Activated naive CD8-positive, alpha-beta T cell treated with anti-CD3 and anti-CD28 coated beads, Interleukin-2, amount 10 ng/mL, durations not matched to agents 7 days and 5 days (primary cell): ENCODE measurements at places on chromosomes 3 and 15. TPM values are rescaled to one million over a fixed set of nuclear protein-coding genes. Genes with fewer than 3 reads are reported as not detected.
A peak's percentile ranks its signal among the peaks of the same experiment; 100 is the strongest.

- no peak for DNase-seq
- peaks cover 39% of the 10 kb centered on the region for H3K4me1 ChIP-seq
- peak overlapping the region; percentile 18 for H3K27ac ChIP-seq
- no peaks in the 10 kb centered on the region for H3K27me3 ChIP-seq
These were observed 25.3 kb downstream of the FBXO22 start for GRCh38 chr15:75928680-75929608.

The CAMK2N2 gene
- total RNA-seq: not detected

- peak overlapping the region; percentile 99 for H3K27ac ChIP-seq
- no peak for DNase-seq
These were observed 30.6 kb downstream of the CMTM7 start for GRCh38 chr3:32421991-32422859.

GRCh38 chr3:184806567-184807271 is 5.2 kb upstream of the VPS8 start:
- H3K27ac ChIP-seq: no peak overlapping the region
- DNase-seq: no peak
- no peaks in the 10 kb centered on the region for H3K36me3 ChIP-seq
- H3K27me3 ChIP-seq: peaks cover 4% of the 10 kb centered on the region
- H3K4me3 ChIP-seq: no peak overlapping the region

The KBTBD13 gene
- not detected for total RNA-seq

- DNase-seq: no peak
- H3K27me3 ChIP-seq: peaks cover 3% of the 10 kb centered on the region
- no peak overlapping the region for H3K4me3 ChIP-seq
- H3K27ac ChIP-seq: no peak overlapping the region
These were observed 27.5 kb downstream of the ESYT3 start for GRCh38 chr3:138461896-138462295.

The ITIH4 gene
- 29.2 TPM for total RNA-seq

DNA sequence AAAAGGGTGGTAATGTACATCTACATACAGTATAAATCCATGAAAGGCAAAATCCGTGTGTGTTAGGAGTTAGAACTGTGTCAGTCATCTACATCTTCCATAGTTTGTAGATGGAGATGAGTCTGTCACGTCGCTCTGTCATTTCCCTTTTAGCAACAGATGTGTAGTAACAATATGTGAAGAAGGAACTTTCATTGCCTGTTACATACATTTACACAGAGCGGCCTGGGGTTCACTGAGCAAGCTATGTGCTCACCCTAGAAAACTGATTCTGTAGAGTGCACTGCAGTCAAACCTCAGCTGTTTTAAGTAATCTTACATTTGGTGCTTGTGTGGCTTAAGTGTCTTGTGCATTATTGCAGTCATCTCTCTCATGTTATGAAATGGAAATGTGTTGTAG is 41.6 kb upstream of the AP3B2 start:
- DNase-seq: no peak
- peak overlapping the region; percentile 95 for H3K27ac ChIP-seq
- peaks cover 19% of the 10 kb centered on the region for H3K36me3 ChIP-seq
- peak overlapping the region; percentile 99 for H3K4me3 ChIP-seq
- H3K4me1 ChIP-seq: peaks cover 30% of the 10 kb centered on the region

GRCh38 chr3:37934631-37935289 is 55.8 kb upstream of the VILL start:
- no peaks in the 10 kb centered on the region for H3K4me1 ChIP-seq
- no peak overlapping the region for H3K27ac ChIP-seq
- no peak overlapping the region for H3K4me3 ChIP-seq
- H3K36me3 ChIP-seq: no peaks in the 10 kb centered on the region
- H3K27me3 ChIP-seq: peaks cover 15% of the 10 kb centered on the region

GRCh38 chr3:59601486-59601885 is 551.7 kb upstream of the CFAP20DC start:
- peaks cover 9% of the 10 kb centered on the region for H3K27me3 ChIP-seq
- no peak overlapping the region for H3K4me3 ChIP-seq
- no peak for DNase-seq
- H3K4me1 ChIP-seq: no peaks in the 10 kb centered on the region

The ZNF620 gene
- total RNA-seq: 4.5 TPM

The P2RY1 gene
- total RNA-seq: 0.28 TPM

DNA sequence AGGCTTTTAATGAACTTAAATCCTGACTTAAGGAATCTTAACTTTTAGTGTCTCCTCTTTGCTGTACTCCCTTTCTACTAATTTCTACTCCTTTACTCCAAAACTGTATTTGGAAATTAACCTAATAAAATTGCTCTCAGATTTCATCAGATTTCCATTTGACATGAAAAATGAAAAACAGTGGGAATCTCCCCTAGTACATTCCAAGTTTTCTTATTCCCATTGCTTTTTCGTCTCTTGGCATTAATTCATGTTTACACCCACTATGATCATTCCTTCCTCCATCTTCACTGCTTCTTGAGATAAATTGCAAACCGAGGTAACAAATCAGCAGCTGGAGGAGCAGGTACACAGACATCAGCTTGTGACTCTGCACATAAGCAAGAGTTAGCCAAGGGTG is 208.7 kb downstream of the VGLL3 start:
- no peaks in the 10 kb centered on the region for H3K4me1 ChIP-seq
- no peak overlapping the region for H3K4me3 ChIP-seq
- H3K27me3 ChIP-seq: no peaks in the 10 kb centered on the region
- no peak overlapping the region for H3K27ac ChIP-seq
- no peak for DNase-seq

DNA sequence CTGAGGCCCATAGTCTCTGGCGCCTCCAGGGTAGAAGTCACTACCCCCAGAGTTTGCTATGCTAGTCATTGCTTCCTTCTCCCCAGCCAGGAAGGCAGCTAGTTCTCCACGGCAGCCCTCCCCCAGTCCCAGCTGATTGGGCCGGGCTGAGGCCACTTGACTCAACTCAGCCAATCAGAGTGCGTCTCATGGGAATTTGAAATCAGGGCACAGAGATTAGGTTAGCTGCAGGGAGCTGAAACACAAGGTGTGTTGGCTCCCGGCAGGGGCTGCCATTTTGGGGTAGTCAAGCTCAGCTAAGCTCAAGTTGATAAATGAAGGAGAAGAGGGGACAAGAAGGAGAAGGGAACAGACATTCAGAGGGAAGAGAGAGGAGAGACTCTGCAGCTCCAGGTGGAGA is 32.8 kb downstream of the LINGO1 start:
- H3K4me3 ChIP-seq: no peak overlapping the region
- peaks cover 2% of the 10 kb centered on the region for H3K27me3 ChIP-seq
- no peak for DNase-seq
- no peaks in the 10 kb centered on the region for H3K36me3 ChIP-seq
- peaks cover 5% of the 10 kb centered on the region for H3K4me1 ChIP-seq
- H3K27ac ChIP-seq: no peak overlapping the region

GRCh38 chr3:32021748-32022147 is 40.2 kb downstream of the ZNF860 start:
- H3K4me1 ChIP-seq: peaks cover 1% of the 10 kb centered on the region
- no peaks in the 10 kb centered on the region for H3K36me3 ChIP-seq
- no peak overlapping the region for H3K27ac ChIP-seq

DNA sequence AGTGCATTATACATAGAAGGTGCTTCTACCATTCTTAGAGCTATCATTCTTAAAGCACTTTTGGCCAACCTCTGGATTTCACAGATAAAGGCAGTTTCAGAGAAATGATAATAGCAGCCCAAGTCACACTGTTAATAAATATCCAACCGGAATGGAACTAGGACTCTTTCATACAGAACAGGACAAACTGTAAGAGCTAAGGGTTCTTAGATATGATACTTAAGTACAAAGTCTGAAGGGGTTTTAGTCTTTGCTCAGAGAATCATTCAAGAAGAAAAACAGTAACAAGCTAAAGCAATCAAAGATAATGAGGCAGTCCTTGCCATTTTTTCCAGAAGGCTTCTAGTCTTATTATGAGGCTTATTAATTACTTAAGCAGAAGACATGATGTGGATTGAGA is 239.0 kb downstream of the ERC2 start:
- H3K27ac ChIP-seq: no peak overlapping the region
- no peak overlapping the region for H3K4me3 ChIP-seq
- no peaks in the 10 kb centered on the region for H3K4me1 ChIP-seq
- no peaks in the 10 kb centered on the region for H3K36me3 ChIP-seq
- no peak for DNase-seq
- peaks cover 5% of the 10 kb centered on the region for H3K27me3 ChIP-seq

The CCDC13 gene
- total RNA-seq: not detected

The IQCB1 gene
- total RNA-seq: 29.5 TPM

- H3K4me3 ChIP-seq: no peak overlapping the region
- H3K36me3 ChIP-seq: no peaks in the 10 kb centered on the region
- DNase-seq: no peak
- H3K4me1 ChIP-seq: no peaks in the 10 kb centered on the region
- no peaks in the 10 kb centered on the region for H3K27me3 ChIP-seq
These were observed 3.1 kb downstream of the HGD start for GRCh38 chr3:120678984-120679383.

- DNase-seq: no peak
- peaks cover 4% of the 10 kb centered on the region for H3K4me1 ChIP-seq
- H3K27me3 ChIP-seq: peaks cover 15% of the 10 kb centered on the region
- H3K36me3 ChIP-seq: no peaks in the 10 kb centered on the region
These were observed 20.3 kb upstream of the HDAC11 start for GRCh38 chr3:13459605-13460340.

- no peaks in the 10 kb centered on the region for H3K4me1 ChIP-seq
- no peak overlapping the region for H3K27ac ChIP-seq
- no peaks in the 10 kb centered on the region for H3K27me3 ChIP-seq
These were observed 206.1 kb upstream of the UBE2E2 start for GRCh38 chr3:22996920-22997571.

GRCh38 chr15:25737218-25737643 is 125.9 kb downstream of the ATP10A start:
- no peak for DNase-seq
- H3K27me3 ChIP-seq: no peaks in the 10 kb centered on the region
- peaks cover 6% of the 10 kb centered on the region for H3K36me3 ChIP-seq
- no peak overlapping the region for H3K4me3 ChIP-seq
- no peak overlapping the region for H3K27ac ChIP-seq

- peaks cover 8% of the 10 kb centered on the region for H3K4me1 ChIP-seq
- no peak for DNase-seq
- no peaks in the 10 kb centered on the region for H3K27me3 ChIP-seq
- no peaks in the 10 kb centered on the region for H3K36me3 ChIP-seq
These were observed 35.6 kb upstream of the FLNB start for GRCh38 chr3:57972531-57973111.

- H3K27me3 ChIP-seq: peaks cover 16% of the 10 kb centered on the region
- no peak overlapping the region for H3K27ac ChIP-seq
These were observed 141.9 kb downstream of the TPRA1 start for GRCh38 chr3:127448671-127449070.

The ERICH6 gene
- total RNA-seq: not detected

The GCSAM gene
- total RNA-seq: 11.8 TPM

The FSD2 gene
- total RNA-seq: not detected
